ENCODE measurements at places on chromosomes 12 and 14. TPM values are rescaled to one million over a fixed set of nuclear protein-coding genes. Genes with fewer than 3 reads are reported as not detected.

GRCh38 chr12:100699209-100699608, 95.4 kb upstream of the ANO4 start:
- no peak overlapping the region for H3K27ac ChIP-seq
- no peak overlapping the region for H3K4me3 ChIP-seq
- no peaks in the 10 kb centered on the region for H3K36me3 ChIP-seq

DNA sequence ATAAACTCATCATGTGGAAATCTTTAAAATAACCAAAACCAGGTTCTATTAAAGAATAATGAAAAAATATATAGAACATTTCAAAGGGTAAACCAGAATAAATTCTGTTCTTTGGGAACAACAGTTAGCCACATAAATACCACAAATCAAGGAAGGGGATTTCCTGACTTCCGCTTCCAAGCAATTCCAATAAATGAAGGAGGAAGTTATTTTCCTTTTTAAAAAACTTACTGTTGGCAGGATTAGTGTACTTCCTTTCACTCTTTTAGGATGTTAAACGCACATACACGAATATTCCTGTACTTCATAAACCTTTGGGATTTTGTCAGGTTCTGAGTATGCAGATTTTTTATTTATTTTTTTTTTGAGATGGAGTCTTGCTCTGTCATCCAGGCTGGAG, 13.7 kb upstream of the LIMA1 start:
- no peak overlapping the region for H3K4me3 ChIP-seq
- DNase-seq: no peak
- peaks cover 3% of the 10 kb centered on the region for H3K36me3 ChIP-seq
- no peaks in the 10 kb centered on the region for H3K4me1 ChIP-seq
- no peak overlapping the region for H3K27ac ChIP-seq

- H3K27ac ChIP-seq: no peak overlapping the region
- no peak overlapping the region for H3K4me3 ChIP-seq
- H3K4me1 ChIP-seq: no peaks in the 10 kb centered on the region
- no peak for DNase-seq
- H3K27me3 ChIP-seq: no peaks in the 10 kb centered on the region
These were observed 146.2 kb downstream of the BCL11B start for GRCh38 chr14:99125616-99126431.

DNA sequence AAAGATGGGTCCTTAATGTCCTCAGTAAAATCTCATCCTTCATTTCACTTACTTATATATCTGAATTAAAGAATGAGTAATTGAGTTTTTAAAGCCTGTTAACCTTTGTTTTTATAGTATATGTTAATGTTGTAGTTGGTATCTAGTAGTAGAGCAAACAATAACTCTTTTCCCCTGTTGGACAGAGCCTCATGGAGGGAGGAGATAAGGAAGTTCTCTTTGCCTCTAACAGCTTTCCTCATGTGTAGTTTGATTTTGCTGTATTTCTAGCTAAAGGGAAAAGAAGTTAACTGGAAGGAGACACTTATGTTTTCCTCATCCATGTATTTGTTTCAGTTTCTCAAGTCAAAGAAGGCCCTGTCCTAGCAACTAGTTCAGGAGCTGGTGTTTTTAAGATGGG, 55.3 kb downstream of the RAD52 start:
- DNase-seq: no peak
- H3K4me3 ChIP-seq: no peak overlapping the region
- peaks cover 42% of the 10 kb centered on the region for H3K36me3 ChIP-seq
- H3K27ac ChIP-seq: no peak overlapping the region

GRCh38 chr12:45674181-45674977, 55.1 kb upstream of the ARID2 start:
- H3K4me3 ChIP-seq: no peak overlapping the region
- no peak overlapping the region for H3K27ac ChIP-seq
- no peaks in the 10 kb centered on the region for H3K27me3 ChIP-seq
- no peaks in the 10 kb centered on the region for H3K4me1 ChIP-seq
- no peaks in the 10 kb centered on the region for H3K36me3 ChIP-seq

DNA sequence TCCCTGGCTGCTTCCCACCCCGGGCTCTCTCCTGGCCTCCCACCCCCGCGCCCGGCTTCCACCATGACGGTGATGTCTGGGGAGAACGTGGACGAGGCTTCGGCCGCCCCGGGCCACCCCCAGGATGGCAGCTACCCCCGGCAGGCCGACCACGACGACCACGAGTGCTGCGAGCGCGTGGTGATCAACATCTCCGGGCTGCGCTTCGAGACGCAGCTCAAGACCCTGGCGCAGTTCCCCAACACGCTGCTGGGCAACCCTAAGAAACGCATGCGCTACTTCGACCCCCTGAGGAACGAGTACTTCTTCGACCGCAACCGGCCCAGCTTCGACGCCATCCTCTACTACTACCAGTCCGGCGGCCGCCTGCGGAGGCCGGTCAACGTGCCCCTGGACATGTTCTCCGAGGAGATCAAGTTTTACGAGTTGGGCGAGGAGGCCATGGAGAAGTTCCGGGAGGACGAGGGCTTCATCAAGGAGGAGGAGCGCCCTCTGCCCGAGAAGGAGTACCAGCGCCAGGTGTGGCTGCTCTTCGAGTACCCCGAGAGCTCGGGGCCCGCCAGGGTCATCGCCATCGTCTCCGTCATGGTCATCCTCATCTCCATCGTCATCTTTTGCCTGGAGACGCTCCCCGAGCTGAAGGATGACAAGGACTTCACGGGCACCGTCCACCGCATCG, 1.8 kb downstream of the KCNA1 start:
- H3K36me3 ChIP-seq: no peaks in the 10 kb centered on the region
- peaks cover 64% of the 10 kb centered on the region for H3K27me3 ChIP-seq
- peak; percentile 5 for DNase-seq
- H3K4me3 ChIP-seq: no peak overlapping the region
- H3K27ac ChIP-seq: no peak overlapping the region

- H3K4me3 ChIP-seq: no peak overlapping the region
- peaks cover 11% of the 10 kb centered on the region for H3K4me1 ChIP-seq
- H3K27me3 ChIP-seq: no peaks in the 10 kb centered on the region
These were observed 18.8 kb downstream of the ASPG start for GRCh38 chr14:104104076-104104901.

DNA sequence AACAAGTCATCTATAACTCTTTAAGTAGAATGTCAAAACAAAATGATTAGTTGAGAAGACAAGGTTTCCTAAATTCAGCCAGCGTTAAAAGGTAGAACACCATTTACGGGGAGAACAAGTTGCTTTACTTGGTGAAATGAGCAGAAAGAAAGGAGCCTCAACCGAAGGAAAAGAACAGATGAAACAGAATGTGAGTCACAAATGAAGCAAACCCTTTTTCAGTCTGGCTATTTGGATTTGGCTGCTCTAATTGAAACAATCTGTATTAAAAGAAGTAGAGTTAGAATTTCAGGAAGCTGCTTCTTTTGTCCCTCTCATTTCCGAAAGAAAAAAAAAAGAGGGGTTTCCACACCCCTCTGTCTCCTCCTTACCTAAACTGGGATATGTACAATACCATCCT, 34.6 kb downstream of the CEP128 start:
- H3K36me3 ChIP-seq: no peaks in the 10 kb centered on the region
- H3K4me3 ChIP-seq: no peak overlapping the region
- H3K27me3 ChIP-seq: no peaks in the 10 kb centered on the region

DNA sequence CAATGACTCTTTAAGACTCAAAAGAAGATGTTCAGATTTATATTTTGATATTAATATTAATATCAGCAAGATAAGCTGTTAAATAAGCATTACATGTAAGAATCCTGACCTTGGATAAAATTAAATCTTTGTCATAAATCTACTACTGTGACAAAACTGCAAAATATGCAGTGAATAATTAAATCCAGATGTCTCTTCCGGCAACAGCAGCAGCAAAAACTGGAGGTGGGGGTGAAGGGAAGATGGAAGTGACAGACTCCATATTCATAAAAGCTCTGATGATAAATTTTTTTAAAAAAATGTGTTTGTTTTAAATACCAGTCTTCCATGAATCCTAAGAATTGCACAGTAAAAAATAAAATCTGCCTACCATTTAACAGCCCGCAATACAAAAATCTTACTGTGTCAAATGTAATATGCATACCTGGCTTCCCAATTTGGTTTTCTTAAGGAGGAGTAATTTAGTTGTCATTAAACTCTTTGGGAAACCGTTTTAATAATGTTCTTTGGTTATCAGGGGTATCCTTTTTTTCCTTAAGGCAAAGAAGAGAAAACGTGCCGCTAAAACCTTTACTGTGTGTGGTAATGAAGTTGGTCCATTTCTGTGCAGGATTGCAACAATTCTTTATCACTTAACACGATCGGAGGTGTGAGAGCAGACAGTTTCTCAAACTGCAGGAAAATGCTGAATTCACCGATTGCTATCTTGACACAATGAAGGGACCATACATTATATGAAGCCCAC, 478.2 kb downstream of the DIO2 start:
- H3K36me3 ChIP-seq: no peaks in the 10 kb centered on the region
- no peak for DNase-seq
- H3K4me1 ChIP-seq: peaks cover 2% of the 10 kb centered on the region
- no peak overlapping the region for H3K4me3 ChIP-seq
- no peak overlapping the region for H3K27ac ChIP-seq

GRCh38 chr14:68140806-68141205, 321.2 kb downstream of the RAD51B start:
- H3K4me1 ChIP-seq: peaks cover 17% of the 10 kb centered on the region
- H3K4me3 ChIP-seq: no peak overlapping the region
- H3K36me3 ChIP-seq: no peaks in the 10 kb centered on the region
- H3K27me3 ChIP-seq: no peaks in the 10 kb centered on the region
- H3K27ac ChIP-seq: peak overlapping the region; percentile 70

GRCh38 chr12:67807814-67808213, 159.3 kb downstream of the DYRK2 start:
- H3K27me3 ChIP-seq: no peaks in the 10 kb centered on the region
- no peak overlapping the region for H3K27ac ChIP-seq
- H3K4me3 ChIP-seq: no peak overlapping the region

Gene TAS2R8
- not detected for polyA plus RNA-seq

Gene SINHCAF
- 29.9 TPM for polyA plus RNA-seq

Gene LRTM2
- 7.4 TPM for polyA plus RNA-seq

Gene INSM2
- polyA plus RNA-seq: 0.44 TPM

Gene MAP3K12
- 75.6 TPM for polyA plus RNA-seq

Gene DPF3
- 14.5 TPM for polyA plus RNA-seq

Gene SYCP3
- 2.4 TPM for polyA plus RNA-seq

Gene PPHLN1
- 54.1 TPM for polyA plus RNA-seq

Gene CLEC1B
- 0.30 TPM for polyA plus RNA-seq
